ENCODE measurements at places on chromosomes 2 and 18.

GRCh38 chr18:27428120-27428519 is 243.0 kb upstream of the CHST9 start:
- no peak for DNase-seq

GRCh38 chr2:201798252-201798913 is 8.0 kb upstream of the CDK15 start:
- no peak for DNase-seq

- DNase-seq = no peak
Measured at GRCh38 chr2:72944804-72945449, 27.6 kb downstream of the EMX1 start.

GRCh38 chr2:30472326-30472725 is 25.3 kb downstream of the LCLAT1 start:
- DNase-seq = no peak

- peak; percentile 5 for DNase-seq
Measured at GRCh38 chr2:113324684-113325160, 46.0 kb upstream of the PAX8 start.

Data from stimulated activated CD8-positive, alpha-beta memory T cell treated with anti-CD3 and anti-CD28 coated beads, Interleukin-4, amount 100 ng/mL, for 4 hours (primary cell).